ENCODE measurements at places on chromosomes 2 and 18. TPM values are rescaled to one million over a fixed set of nuclear protein-coding genes. Genes with fewer than 3 reads are reported as not detected.

DNA sequence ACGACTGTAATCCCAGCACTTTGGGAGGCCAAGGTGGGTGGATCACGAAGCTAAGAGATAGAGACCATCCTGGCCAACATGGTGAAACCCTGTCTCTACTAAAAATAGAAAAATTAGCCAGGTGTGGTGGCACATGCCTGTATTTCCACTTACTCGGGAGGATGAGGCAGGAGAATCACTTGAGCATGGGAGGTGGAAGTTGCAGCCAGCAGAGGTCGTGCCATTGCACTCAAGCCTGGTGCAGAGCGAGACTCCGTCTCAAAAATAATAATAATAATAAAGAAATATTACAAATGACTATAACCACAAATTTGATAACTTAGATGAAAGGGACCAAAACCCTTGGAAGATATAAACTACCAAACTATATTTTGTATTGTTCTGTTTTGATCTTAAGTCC is 226.3 kb upstream of the GULP1 start:
- no peak for DNase-seq

- no peak for DNase-seq
Observed at GRCh38 chr2:127138281-127138680, 31.3 kb upstream of the BIN1 start.

- no peak for DNase-seq
Observed at GRCh38 chr18:48796491-48797205, 154.1 kb downstream of the SMAD7 start.

DNA sequence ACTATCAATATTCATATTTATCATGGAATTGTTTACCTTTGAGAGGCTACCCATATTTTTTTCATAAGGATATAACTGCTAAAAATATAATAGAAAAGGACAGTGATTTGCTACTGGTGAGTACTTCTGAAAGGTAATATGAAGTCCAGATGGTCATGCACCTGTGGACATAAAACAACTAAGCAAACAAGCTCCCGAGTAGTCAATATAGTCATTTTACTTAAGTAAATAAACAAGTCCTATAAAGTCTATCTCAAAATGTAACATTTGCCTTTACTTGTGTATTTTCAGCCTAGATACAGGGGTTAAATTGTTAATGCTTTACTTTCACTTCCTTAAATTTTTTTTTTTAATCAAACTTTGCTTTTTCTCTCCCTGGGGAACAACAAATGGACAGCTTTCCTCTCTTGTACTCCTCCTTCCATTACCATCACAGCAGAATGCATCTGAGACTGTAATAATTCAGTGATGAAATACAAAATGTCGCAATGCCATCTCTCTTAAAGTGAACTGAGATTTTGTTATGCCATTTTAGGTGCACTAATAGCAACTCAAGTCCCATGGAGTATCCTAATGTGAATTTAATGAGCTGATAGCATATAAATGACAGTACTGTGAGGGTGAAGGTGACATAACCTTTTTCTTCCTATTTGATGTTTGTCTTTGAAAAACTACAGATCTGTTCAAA is 1325.4 kb upstream of the ZEB2 start:
- no peak for DNase-seq

DNA sequence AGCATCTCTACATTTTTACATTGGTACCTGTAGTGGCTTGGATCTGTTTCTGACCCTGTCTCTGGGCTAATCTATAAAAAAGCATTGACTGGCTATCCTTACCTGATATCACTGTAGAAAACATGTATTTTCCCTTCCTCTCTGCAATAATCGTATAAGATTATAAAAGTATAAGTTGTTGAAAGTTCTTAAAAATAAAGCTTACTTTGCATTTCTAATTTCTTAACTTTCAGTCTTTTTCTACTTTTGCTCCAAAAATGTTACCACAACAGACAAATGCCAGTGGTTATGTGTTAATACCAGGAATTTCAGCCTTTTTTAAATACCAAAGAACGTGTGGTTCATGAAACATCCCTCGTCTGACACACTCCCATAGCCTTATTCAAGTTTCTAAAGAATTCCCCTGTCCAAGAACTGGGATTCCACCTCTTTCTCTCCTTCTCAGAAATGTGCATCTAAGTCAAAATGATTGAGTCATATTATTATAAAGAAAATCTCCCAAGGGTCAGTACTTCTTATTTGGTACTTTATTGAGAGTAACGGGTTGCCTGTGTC is 28.5 kb upstream of the ACKR3 start:
- no peak for DNase-seq

DNA sequence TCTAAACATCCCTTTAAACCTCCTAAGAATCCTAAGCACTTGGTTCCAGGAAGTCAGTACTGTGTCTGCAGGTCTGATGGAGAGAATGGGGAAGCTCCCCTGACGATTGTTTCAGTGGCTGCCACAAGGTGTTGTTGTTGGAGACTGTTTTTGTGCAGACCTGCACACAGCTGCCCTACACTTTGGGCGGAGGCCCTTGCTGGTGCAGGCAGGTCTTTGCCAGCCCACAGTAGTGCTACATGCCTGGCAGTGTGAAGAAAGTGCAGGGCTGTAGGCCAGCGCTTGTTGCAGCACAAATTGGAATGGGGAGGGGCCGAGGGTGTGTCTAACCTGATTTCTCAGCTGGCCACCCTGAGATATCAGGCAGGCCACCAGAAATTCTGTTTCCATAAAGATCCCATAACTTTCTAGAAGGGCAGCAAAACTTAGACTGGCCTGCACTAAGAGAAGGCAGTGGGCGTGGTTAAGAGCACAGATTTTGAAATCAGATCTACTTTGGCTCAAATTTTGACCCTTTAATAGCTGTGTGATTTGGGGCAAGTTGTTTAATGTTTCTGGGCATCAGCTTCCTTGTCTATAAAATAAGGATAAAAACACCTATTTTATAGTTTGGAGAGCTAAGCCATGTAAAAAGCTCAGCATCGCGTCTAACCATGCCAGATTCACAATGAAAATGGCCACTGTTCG is 83.7 kb upstream of the SLC1A4 start:
- DNase-seq = peak; percentile 46

GRCh38 chr2:27085062-27085672 is 1.4 kb upstream of the KHK start:
- no peak for DNase-seq

DNA sequence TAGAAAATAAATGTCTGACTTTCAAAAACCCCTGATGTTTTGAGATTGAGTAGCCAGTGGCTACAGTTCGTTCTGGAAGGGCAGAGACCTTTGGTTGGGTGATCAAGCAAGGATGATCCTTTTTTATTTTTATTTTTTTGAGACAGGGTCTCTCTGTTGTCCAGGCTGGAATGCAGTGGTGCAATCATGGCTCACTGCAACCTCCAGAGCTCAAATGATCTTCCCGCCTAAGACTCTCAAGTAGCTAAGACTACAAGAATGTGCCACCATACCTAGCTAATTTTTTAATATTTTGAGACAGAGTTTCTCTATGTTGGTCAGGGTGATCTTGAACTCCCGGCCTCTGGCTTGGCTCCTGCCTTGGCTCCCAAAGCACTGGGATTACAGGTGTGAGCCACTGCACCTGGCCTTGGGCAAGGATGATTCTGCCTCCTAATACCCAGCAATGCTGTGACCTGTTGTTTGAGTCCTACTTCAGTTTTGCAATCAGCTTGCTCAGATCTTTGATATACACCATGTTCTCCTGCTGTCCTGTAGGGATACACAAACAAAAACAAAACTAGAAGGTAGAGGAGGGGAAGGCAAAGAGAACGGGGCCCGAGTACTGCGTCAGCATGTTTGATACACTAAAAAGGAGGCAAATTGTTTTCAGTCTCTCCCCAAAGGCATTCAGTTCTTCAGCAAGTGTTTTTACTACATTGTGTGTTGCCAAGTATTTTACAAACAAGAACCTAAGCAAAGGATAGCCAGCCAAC is 59.2 kb upstream of the LYPD6B start:
- DNase-seq = no peak

GRCh38 chr18:57207124-57207916 is 60.4 kb downstream of the BOD1L2 start:
- DNase-seq = no peak

DNA sequence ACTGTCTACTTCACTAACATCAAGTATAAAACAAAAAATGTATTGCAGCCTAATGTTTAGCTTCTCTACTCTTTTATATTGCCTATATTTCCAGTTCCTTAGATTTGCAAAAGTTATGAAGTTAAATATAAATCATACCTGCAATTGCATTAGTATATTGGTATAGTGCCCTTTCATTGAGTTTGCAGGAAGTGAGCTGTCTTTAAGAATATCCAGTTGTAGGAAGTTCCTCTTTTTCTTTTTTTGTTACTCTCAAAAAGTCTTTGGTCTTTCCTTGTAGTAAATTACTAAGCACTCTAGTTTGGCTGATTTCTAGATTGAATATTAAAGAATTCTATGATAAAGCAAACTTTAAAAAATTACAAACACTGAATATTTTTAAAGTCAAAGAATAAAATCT is 71.3 kb upstream of the FN1 start:
- no peak for DNase-seq

DNA sequence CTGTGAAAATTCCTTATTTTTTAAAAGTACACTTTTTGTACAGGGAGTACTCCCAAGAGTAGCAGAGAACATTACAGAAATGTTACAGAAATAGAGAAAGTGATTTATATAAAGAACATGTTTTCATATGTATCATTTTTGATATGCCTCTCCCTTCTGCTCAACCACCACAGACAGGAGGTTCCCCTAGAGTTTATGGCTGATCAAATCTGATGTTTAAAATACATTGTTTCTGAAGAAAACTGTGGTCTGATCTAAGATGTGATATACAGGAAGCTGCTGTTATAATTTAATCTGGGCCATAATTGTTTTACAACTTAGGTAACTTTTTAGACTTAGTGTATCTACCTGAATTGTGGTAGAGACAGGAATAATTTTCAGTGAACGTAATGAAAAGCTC is 37.0 kb downstream of the STAT4 start:
- DNase-seq = no peak

DNA sequence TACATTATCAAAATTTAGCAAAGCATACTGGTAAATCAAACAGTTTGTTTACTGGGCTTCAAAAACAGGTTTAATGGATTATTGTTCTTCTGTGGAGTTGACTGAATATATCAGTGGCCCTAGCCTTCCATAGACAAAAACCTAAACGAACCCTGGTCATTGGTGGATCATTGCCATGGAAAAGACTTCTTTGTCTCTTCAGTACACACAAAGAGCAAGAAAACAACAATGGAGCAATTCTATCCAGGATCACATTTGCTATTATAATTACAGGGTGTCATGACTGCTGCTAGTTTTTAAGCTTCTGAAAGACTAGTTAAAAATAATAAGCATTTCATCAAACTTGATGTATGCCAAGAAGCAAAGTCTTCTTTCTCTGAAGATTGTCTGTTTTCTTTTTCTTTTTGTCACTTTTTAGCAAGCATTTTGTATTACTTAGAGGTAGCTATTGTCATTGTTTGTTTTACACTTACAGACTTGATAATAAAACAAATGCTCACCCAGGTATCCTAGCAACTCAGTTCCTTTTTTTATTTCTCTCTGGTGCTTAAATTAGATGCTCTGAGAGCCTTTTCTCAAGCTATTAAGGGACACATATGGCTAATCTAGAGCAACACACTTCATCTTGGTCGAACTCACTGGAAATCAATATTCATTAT is 1228.7 kb upstream of the DDX18 start:
- no peak for DNase-seq

GRCh38 chr2:190088917-190089316 is 26.4 kb upstream of the MSTN start:
- peak; percentile 56 for DNase-seq

GRCh38 chr2:179233626-179234430 is 30.8 kb downstream of the SESTD1 start:
- DNase-seq = no peak

DNA sequence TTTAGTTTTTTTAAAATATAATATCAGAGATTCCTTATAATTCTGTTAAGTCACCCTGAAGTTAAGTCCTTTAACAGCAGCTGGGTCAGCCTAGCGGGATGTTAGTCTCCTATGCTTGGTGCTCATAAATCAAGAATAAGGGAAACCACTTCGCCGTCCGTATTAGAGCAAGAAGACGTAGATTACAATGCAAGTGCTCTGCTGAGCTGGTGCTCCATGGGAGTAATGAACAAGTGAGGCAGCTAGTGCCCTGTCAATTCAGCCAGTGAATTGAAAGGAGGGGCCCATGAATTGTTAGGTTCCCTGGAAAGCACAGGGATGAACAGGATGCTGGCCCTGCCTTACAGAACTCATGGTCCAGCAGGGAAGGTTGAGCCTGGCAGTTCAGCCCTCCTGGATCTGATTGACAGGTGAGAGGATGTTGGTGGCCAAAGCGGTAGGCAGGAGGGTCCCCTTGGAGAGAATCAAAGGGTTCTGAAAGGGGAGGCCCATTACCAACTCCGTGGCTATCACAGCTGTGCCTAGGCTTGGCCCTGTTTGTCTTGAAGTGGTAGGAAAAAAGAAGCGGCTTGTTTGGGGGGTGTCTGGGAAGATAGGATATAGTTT is 30.8 kb downstream of the PLB1 start:
- DNase-seq = no peak

- no peak for DNase-seq
Observed at GRCh38 chr2:45212953-45213635, 203.8 kb upstream of the SIX2 start.

DNA sequence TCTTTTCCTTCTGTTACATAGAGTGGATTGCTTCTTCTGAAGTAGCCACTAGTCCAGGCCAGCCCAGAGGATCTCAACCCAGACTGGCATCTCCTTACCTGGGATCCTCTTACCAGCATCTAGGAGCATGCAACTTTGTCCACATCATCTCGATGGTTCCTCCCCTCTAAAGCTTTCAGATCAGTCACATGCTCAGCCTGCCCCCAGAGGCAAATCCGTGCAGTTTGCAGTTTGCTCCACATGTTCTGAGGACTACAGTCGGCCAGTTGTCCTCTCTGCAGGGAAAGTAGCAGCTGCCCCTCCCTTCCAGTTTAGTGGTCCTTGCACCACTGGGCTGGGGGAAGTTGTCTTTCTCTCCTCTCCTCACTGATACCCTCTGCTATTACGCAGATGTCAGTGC is 259.8 kb upstream of the APCDD1 start:
- DNase-seq = no peak

GRCh38 chr2:139438478-139438877 is 658.3 kb upstream of the NXPH2 start:
- DNase-seq = no peak

GRCh38 chr2:179354739-179355537 is 90.3 kb upstream of the SESTD1 start:
- no peak for DNase-seq

- DNase-seq = no peak
Observed at GRCh38 chr2:216559625-216560156, 61.0 kb downstream of the RPL37A start.

The SPAST gene
- 26.7 TPM for total RNA-seq

The TRABD2A gene
- total RNA-seq = 21.3 TPM

The BZW1 gene
- total RNA-seq = 78.6 TPM

The IL36RN gene
- not detected for total RNA-seq

The RBM44 gene
- total RNA-seq = 1.2 TPM

The HSBP1L1 gene
- total RNA-seq = 127 TPM

The ALPI gene
- 50.9 TPM for total RNA-seq

The ATP6V1B1 gene
- total RNA-seq = not detected

The GKN1 gene
- not detected for total RNA-seq

The CHRNG gene
- total RNA-seq = not detected

The LIPG gene
- 8.6 TPM for total RNA-seq

The ADAM23 gene
- total RNA-seq = 1.2 TPM

All from transverse colon (tissue), 4 donors.